ENCODE measurements at places on chromosomes 5 and 9.

- no peak overlapping the region for H3K4me3 ChIP-seq
- peak overlapping the region; percentile 77 for H3K27ac ChIP-seq
These were observed 72.3 kb upstream of the STARD4 start for GRCh38 chr5:111584651-111585050.

DNA sequence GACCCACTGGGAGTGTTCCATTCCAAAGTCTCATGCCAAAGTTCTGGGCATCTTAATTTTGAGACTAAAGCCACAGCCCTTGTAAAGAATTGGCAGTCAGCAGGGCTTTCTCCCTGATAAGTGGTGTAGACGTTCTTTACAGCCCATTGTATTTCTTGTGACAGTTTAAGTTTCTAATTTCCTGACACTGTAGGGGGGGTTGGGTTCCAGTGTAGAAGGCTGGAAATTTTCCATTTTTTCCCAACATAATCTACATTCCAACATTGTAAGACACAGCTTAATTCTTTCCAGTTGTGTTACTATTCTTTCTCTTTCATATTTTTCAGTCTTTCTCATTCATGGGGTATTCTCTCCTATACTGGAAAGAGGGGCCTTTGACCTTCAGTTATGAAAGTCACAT lies 121.1 kb downstream of the FBXL7 start:
- no peak overlapping the region for H3K27ac ChIP-seq
- no peaks in the 10 kb centered on the region for H3K4me1 ChIP-seq
- no peak overlapping the region for H3K4me3 ChIP-seq
- H3K36me3 ChIP-seq: no peaks in the 10 kb centered on the region
- H3K27me3 ChIP-seq: no peaks in the 10 kb centered on the region

DNA sequence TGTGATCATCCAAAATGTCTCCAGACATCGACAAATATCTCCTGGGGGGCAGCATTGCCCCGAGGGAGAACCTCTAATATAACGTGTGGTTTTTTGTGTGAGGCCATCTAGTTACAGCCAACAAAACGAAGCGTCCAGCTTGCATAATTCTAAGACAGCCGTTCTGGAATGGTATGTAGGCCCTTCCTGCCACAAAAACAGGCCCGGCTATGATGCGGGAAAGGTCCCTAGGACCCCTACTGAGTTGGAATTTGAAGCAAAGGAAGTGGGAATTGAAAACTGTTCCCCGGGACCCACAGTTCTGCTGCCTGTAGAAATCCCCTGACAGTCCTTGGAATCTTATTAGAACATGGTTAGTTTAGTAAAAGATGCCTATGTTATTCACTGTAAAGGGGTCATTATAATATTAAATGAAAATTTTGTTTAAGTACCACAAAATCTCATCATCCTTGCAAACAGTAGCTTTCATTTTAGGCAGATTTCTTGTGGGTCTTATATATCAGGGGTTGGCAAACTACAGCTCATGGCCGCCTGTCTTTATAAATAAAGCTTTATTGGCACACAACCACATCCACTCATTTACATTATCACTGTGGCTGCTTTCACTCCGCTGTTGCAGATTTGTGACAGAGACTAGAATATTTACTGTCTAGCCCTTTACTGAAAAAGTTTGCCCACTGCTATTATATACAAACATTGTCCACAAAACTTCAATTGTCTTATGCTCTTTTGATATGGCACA lies 70.7 kb downstream of the MSX2 start:
- no peak overlapping the region for H3K27ac ChIP-seq
- peaks cover 14% of the 10 kb centered on the region for H3K27me3 ChIP-seq
- no peaks in the 10 kb centered on the region for H3K36me3 ChIP-seq
- no peak for DNase-seq
- peaks cover 7% of the 10 kb centered on the region for H3K4me1 ChIP-seq

DNA sequence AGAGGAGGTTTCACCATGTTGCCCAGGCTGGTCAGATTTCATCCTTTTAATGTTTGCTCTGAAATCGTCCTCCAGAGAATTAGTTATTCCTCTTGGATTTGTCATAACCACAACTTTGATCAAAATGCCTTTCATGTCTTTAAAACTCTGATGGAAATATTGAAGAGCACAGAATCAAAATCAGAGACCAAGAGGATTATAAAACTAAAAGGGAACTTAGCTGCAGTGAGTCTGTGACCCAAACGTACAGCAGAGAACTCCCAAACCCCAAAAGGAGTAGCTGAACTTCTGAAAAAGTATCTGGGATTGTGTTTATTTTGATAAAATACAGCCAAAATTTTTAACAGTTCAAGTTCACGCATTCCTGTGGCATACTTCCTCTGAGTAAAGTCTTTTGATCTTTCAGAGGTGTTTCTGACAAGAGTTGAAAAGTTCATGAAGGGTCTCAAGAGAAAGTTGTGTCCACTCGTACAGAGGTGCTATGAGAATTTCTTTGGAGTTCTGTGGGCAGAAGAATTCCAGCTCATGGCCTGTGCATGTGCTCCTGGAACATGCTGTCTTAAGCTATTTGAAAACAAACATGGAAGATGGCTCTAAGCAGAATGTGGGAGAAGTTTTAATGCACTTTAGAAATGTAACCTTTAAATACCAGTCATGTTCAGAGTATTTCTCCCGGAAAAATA lies 124.0 kb downstream of the ESM1 start:
- no peak for DNase-seq
- no peaks in the 10 kb centered on the region for H3K4me1 ChIP-seq
- peaks cover 50% of the 10 kb centered on the region for H3K27me3 ChIP-seq
- no peak overlapping the region for H3K27ac ChIP-seq
- peaks cover 4% of the 10 kb centered on the region for H3K36me3 ChIP-seq

- no peak overlapping the region for H3K27ac ChIP-seq
- no peaks in the 10 kb centered on the region for H3K36me3 ChIP-seq
- H3K27me3 ChIP-seq: no peaks in the 10 kb centered on the region
These were observed 34.9 kb downstream of the NSA2 start for GRCh38 chr5:74801941-74802340.

- H3K27ac ChIP-seq: no peak overlapping the region
- no peak overlapping the region for H3K4me3 ChIP-seq
- no peaks in the 10 kb centered on the region for H3K4me1 ChIP-seq
- H3K27me3 ChIP-seq: no peaks in the 10 kb centered on the region
- no peak for DNase-seq
These were observed 53.6 kb downstream of the RASGEF1C start for GRCh38 chr5:180155365-180155926.

DNA sequence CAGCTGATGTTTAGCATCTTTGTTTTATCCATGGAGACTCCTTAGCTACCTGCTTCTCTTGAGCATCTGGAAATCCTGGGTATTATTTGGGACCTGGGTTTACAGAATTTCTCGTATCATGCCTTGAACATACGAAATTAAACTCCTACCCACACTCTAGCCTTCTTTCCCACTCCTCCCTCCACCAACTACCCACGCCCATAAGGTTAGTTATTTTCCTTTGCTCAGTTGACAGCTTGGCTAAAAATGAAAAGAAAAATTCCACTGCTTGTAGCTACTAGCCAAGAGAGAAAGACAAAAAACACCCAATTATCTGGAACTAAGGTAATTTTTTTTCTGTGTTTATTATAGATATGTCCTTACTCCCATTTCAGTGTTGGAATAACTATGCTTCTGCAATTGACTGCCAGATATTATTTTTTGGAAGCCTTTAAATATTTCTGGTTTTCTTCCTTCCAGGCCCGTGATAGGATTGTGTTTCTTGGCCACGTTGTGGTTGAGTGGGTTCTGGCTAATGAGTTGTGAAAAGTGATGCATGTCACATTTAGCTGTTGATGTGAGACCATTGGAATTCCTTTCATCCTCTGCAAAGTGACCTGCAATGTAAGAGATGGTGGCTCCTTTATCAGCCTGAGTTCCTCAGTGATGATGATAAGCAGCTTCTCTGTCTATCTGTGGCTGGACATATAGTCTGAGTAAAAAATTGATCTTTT lies 308.1 kb downstream of the LRRC70 start:
- no peaks in the 10 kb centered on the region for H3K27me3 ChIP-seq
- DNase-seq: no peak
- no peaks in the 10 kb centered on the region for H3K36me3 ChIP-seq

- peaks cover 25% of the 10 kb centered on the region for H3K4me1 ChIP-seq
- H3K27ac ChIP-seq: peak overlapping the region; percentile 59
- no peak overlapping the region for H3K4me3 ChIP-seq
- H3K36me3 ChIP-seq: peaks cover 56% of the 10 kb centered on the region
- DNase-seq: no peak
- H3K27me3 ChIP-seq: no peaks in the 10 kb centered on the region
These were observed 93.3 kb downstream of the MELK start for GRCh38 chr9:36665921-36666431.

DNA sequence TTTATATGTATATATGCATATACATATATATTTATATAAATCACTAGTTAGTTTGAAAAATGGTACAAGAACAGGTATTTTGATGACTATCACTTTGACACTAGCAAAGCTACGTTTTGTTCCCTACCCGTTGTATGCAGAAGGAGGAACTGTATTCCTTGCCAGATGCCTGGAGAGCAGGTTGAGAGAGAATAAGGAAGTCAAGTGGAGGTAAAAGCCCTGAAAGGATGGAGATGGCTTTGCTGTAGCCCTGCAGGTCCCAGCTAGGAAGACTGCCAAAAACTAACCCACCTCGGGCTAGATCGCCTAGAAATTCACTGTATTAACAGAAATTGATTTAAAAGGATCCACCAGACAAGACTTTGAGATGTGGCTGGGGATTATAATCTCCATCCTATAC lies 229.3 kb downstream of the RFX3 start:
- DNase-seq: no peak
- no peaks in the 10 kb centered on the region for H3K4me1 ChIP-seq
- H3K27ac ChIP-seq: no peak overlapping the region

DNA sequence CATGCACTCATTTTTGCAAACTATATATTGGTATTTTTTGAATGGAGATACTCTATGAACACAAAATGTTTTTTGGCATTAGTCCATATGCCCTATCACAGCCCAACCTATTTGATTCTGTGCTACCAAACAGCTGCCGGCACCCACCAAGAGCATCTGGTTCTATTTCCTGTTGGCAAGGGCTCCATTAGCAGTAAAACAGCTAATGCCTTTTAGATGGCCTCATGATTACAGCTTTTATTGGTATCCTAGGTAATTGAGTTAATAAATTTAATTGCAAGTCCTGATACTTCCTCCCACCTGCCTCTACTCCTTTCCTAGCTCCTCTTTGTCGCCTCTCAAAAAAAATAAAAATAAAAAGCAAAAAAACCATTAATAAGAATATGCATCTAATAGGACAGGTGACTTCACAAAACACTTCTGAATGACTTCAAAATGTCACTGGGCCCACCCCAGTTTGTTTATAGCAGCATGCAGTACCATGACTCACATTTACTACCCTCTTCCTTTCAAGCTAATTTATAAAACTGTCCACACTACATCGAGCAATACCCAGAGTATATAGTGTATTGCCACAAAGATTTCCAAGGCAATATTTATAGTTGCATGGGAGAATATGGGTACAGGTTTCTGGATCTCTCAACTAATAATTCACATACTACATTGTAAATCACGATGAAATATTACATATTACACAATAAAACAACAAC lies 620.4 kb downstream of the SLCO4C1 start:
- H3K27me3 ChIP-seq: no peaks in the 10 kb centered on the region
- no peak for DNase-seq
- H3K27ac ChIP-seq: no peak overlapping the region
- no peaks in the 10 kb centered on the region for H3K4me1 ChIP-seq
- H3K4me3 ChIP-seq: no peak overlapping the region

GRCh38 chr5:137938751-137939143 lies 49.5 kb downstream of the PKD2L2 start:
- DNase-seq: no peak
- peaks cover 3% of the 10 kb centered on the region for H3K4me1 ChIP-seq
- no peak overlapping the region for H3K4me3 ChIP-seq
- no peaks in the 10 kb centered on the region for H3K27me3 ChIP-seq

- no peak overlapping the region for H3K4me3 ChIP-seq
- H3K4me1 ChIP-seq: no peaks in the 10 kb centered on the region
- peaks cover 9% of the 10 kb centered on the region for H3K27me3 ChIP-seq
These were observed 53.0 kb upstream of the SIMC1 start for GRCh38 chr5:176185133-176185733.

- peak overlapping the region; percentile 97 for H3K4me3 ChIP-seq
- DNase-seq: no peak
- H3K4me1 ChIP-seq: peaks cover 23% of the 10 kb centered on the region
- peaks cover 12% of the 10 kb centered on the region for H3K27me3 ChIP-seq
These were observed 330 bp downstream of the TBC1D2 start for GRCh38 chr9:98255061-98255577.

DNA sequence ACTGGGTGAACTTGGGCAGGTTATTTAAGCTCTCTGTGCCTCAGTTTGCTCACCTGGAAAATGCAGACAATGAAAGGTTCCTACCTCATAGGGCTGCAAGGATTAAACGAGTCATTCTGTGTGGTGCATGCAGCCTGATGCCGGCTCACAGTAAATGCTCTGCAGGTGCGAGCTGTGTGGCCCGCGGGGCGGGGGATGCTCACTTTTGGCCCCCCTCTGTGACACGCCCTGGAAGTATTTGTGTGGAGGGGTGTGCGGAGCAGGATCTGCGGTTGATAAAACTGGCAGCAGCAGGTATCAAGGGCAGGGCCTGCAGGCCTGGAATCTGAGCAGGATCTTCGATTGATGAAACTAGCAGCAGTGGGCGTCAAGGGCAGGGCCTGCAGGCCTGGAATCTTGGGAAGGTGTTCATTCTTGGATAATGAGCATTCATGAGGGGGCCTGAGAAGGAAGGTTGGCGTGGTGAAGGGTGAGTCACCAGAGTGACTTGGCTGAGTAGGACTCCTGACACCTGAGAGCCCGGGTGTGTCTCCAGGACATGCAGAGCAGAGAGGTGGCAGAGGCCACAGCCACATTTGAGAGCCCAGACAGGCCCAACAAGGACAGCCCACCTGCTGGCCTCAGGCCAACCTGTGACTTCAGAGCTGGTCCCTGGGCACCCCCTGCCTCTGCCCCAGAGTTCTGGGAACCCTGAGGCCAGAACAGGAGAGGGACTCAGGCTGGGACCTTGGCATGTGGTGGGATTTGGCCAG lies 11.9 kb downstream of the UNC5A start:
- H3K36me3 ChIP-seq: no peaks in the 10 kb centered on the region
- no peak overlapping the region for H3K27ac ChIP-seq
- no peak for DNase-seq
- H3K4me3 ChIP-seq: no peak overlapping the region

- no peaks in the 10 kb centered on the region for H3K27me3 ChIP-seq
- no peak overlapping the region for H3K4me3 ChIP-seq
- no peak overlapping the region for H3K27ac ChIP-seq
- peaks cover 25% of the 10 kb centered on the region for H3K4me1 ChIP-seq
These were observed 21.0 kb upstream of the UBLCP1 start for GRCh38 chr5:159241946-159242552.

DNA sequence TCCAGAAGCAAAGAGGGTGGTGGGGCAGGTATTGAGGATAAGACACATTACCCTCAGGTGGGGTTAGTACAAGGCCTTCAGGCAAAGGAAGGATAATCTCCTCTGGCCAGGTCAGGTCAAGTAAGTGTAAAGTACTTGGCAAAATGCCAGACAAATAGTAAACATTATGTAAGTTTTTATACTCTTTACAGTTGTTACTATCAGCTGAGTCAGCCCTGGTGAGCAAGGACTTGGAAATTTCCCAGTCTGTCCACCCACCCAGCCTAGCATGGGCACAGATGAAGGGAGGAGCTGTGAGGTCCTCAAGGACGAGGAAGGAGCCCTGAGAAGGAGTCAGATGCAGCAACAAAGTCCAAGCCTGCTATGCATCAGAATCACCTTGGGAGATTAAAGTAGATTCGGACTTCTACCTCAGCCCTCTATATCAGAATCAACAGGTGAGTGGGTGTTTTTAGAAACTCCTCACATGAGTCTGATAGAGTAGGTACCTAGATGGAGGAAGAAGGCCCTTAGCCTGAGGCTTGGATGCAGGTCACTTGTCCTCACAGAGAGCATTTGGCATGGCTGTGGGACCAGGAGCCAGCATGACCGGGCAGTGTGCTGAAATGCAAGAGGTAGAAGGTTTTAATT lies 50.2 kb upstream of the BARX1 start:
- no peak overlapping the region for H3K27ac ChIP-seq
- H3K27me3 ChIP-seq: peaks cover 13% of the 10 kb centered on the region
- no peaks in the 10 kb centered on the region for H3K4me1 ChIP-seq
- no peak overlapping the region for H3K4me3 ChIP-seq

Data from activated T-helper 2 cell treated with anti-CD3 and anti-CD28 coated beads, Interferon-gamma antibody, Interleukin-2, Interleukin-4, amounts not matched to agents 10 μg/mL and 5 μg/mL and 100 μg/mL, durations not matched to agents 14 hours and 24 hours and 36 hours (primary cell).